ENCODE measurements at places on chromosomes 13 and 19. TPM values are rescaled to one million over a fixed set of nuclear protein-coding genes. Genes with fewer than 3 reads are reported as not detected.

DNA sequence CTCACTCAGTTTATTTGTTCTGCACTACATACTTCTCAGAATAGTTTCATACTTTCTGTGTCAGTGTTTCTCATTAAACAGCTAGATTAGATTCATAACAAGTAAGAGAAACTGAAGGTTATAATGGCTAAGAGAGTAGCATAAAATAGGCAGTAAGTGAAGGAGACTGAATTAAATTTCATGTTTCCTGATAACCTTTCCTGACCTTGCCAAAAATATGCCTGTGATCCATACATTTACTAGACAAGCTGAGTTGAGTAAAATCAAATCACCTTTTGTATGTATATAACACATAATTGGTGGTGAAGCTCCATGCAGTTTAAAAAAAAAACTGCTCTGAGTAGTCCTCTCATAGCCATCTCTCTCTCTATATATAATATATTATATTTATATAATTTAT, 545.3 kb upstream of the PCDH20 start:
- no peak for DNase-seq

DNA sequence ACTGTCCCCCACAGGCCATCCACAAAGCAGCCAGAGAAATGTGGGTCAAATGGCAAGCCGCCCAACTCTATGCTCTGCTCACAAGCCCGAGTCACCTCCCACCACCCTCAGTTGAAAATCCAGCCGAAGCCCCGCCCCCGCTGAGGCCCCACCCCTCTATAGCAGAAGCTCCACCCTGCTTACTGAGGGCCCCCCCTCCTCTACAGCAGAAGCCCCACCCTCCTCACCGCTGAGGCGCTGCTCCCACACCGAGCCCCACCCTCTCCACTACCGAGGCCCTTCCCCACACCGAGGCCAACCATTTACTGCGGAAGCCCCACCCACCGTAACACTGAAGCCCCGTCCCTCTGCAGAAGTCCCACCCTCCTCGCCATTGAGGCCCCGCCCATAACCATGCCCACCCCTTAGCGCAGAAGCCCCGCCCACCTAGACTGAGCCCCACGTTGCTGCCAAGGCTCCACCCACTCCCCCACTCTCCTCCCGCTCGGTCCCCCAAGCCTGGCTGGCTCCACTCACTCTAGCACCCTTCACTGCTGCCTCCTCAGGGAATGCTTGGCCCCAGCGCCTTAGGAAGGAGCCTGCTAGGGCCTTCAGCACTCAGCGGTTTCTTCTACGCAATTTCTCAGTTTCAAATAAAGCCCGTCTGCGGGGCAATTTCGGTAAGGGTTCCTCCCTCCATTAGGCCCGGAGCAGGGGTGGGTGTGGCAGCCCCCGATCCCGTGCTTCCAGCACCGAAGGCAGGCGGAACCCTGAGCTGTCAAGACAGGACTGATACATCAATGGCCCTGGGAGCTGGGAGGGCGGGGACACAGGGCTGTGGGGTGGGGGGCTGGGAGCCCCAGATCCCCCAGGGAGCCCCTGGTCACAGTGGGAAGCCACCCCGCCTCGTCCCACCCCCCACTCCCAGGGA, 9.0 kb upstream of the MYDGF start:
- DNase-seq = no peak

DNA sequence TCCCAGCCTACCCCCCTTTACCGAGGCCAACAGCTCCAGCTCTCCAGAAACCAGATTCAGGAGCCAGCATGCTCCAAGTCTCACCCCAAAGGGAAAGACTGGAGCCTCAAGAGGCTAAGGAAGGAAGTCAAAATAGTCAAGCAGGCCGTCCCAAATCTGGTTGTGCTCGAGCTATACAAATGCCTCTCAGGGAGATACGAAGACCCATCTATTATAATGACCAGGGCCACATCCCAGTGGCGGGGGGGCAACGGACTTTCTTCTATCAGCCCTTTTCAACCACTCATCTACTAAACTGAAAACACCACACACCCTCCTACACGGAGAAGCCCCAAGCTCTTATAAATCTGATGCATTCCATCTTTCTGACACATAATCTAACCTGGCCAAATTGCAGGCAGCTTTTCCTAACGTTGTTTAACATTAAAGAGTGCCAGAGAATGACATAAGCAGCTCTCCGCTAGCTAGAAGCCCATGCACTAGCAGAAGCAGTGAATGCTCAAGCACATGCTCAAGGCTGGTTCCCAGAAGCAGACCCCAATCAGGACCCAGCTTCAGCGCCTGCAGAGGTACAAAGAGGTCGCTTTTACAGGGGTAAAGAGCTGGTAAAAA, 104.6 kb upstream of the ZNF98 start:
- DNase-seq = no peak

GRCh38 chr13:46405457-46405856, 18.4 kb upstream of the RUBCNL start:
- DNase-seq = no peak

DNA sequence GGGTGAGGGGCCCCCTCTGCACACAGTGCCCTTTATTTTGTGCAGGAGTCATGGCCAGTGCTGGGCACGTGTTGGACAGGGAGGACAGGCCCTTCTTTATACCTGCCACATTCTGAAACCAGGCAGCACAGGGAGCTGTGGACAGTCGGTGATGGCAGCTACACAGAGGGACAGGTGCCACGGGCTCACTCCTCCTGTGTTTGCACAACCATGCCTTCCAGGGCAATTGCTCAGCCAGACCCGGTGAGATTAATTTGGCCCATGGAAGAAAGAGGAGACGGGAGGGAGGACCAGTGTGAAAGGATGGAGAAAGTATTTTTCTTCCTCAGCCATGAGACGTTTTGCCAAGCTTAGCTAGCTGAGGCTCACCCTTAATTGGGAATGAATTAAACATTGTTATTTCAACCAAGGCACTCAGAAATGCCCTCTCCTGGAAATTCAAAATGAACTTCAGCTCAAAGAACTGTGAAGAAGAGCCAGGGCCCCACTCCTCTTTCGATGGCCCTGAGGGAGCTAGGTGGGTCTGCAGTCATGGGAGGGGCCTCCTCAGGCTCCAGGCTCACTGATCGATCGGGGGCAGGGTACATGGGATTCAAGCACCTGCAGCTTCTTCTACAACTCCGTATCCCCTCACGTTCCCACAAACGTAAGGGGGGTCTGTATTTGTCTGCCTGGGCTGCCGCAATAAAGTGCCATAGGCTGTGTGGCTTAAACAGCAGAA, 41.2 kb downstream of the SHISA2 start:
- no peak for DNase-seq

DNA sequence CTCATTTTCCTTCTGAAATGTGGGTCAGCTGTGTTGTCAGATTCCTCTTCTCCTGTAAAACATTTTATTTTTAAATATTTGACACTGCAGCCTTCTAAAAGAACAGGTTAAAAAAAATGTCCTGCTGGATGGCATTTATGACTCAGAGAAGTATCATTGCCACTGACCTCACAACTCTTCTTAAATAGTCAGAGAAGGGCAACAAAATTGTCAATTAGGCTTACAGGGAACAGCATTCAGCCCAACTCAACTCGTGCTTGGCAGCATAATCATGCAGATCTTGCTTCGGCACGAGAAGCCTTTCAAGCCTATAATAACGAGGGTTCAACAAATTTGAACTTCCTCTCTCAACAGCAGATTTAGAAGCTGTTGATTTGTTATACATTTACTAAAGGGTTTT, 296.7 kb upstream of the DACH1 start:
- DNase-seq = no peak

DNA sequence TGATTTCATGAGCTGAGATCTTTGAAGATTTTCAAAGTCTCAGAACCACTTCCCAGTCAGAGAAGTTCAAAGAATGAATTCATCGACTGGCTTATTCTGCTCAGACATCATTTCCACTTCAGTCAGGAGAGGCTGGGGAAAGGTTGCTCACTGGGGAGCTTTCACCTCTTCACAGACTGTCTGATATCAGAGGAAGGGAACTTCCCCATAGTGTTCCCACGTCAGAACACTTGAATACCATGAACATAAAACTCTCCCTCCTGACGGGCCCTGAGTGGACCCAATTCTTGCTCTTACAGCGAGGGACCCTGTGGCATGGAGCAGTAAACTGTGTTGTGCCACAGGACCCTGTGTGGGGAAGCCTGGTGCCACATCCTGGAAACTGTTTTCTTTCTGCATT, 492.6 kb downstream of the COG6 start:
- DNase-seq = no peak

- DNase-seq = no peak
Observed at GRCh38 chr13:67186995-67187569, 43.1 kb downstream of the PCDH9 start.

CEACAM19 gene
- 6.6 TPM for total RNA-seq
